ENCODE measurements at places on chromosomes 5 and 9.

GRCh38 chr5:119307170-119307569 lies 48.6 kb upstream of the TNFAIP8 start:
- DNase-seq: no peak
- H3K4me1 ChIP-seq: peaks cover 23% of the 10 kb centered on the region
- H3K4me3 ChIP-seq: no peak overlapping the region
- H3K27ac ChIP-seq: no peak overlapping the region
- H3K27me3 ChIP-seq: no peaks in the 10 kb centered on the region
- peaks cover 4% of the 10 kb centered on the region for H3K36me3 ChIP-seq

DNA sequence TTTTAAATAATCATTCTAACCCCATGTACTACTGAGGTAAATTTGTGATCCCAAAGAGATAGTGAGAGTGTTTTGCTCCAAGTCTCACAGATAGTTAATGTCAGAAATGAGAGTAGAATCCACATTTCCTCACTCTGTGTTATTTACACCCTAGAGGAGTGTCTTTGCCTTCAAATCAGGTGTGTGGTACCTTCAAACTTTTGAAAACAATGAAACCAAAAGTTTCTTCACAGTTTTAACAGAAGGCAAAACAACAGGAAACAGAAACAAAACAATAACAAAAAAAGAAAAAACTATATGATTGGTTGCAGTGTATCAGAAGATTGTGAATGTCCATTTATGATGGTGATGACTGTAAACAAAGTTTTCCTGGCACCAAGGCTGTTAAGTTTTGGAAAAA lies 85.9 kb downstream of the ERBIN start:
- no peaks in the 10 kb centered on the region for H3K4me1 ChIP-seq
- H3K27me3 ChIP-seq: no peaks in the 10 kb centered on the region

DNA sequence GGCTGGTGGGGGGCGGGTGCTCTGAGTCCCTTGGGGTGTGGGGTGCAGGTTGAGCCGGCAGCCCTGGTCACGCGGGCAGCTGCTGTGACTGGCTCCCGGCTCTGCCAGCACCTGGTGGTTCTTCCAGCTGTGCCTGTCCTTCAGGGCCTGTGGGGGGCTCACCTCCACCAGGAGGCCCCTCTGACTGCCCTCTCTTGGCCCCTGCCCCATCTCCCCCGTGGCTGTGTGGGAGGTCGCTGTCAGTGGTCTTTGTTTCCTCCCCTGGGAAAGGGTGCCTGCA lies 3.3 kb downstream of the RXRA start:
- no peaks in the 10 kb centered on the region for H3K27me3 ChIP-seq
- H3K4me1 ChIP-seq: peaks cover 20% of the 10 kb centered on the region
- peak overlapping the region; percentile 68 for H3K27ac ChIP-seq
- peak overlapping the region; percentile 85 for H3K4me3 ChIP-seq
- no peaks in the 10 kb centered on the region for H3K36me3 ChIP-seq

DNA sequence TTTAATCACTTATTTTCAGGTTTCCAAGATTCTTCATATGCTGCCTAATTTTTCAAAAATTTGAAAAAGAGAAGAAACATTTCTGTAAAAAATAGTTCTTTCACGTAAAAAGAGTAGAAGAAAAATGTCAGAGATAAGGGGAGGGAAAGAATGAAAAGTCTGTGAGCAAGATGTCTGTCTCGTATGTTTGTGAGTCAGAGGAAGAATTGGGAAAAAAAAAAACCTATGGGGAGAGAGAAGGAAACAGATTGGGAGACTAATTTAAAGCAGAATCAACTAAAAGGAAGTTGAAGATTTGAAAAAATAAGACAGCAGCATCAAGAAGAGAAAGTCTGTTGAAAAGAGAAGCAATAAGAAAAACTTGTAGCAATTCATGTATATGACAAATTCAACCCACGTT lies 456.3 kb downstream of the HINT1 start:
- no peaks in the 10 kb centered on the region for H3K36me3 ChIP-seq
- H3K4me3 ChIP-seq: no peak overlapping the region
- DNase-seq: no peak

DNA sequence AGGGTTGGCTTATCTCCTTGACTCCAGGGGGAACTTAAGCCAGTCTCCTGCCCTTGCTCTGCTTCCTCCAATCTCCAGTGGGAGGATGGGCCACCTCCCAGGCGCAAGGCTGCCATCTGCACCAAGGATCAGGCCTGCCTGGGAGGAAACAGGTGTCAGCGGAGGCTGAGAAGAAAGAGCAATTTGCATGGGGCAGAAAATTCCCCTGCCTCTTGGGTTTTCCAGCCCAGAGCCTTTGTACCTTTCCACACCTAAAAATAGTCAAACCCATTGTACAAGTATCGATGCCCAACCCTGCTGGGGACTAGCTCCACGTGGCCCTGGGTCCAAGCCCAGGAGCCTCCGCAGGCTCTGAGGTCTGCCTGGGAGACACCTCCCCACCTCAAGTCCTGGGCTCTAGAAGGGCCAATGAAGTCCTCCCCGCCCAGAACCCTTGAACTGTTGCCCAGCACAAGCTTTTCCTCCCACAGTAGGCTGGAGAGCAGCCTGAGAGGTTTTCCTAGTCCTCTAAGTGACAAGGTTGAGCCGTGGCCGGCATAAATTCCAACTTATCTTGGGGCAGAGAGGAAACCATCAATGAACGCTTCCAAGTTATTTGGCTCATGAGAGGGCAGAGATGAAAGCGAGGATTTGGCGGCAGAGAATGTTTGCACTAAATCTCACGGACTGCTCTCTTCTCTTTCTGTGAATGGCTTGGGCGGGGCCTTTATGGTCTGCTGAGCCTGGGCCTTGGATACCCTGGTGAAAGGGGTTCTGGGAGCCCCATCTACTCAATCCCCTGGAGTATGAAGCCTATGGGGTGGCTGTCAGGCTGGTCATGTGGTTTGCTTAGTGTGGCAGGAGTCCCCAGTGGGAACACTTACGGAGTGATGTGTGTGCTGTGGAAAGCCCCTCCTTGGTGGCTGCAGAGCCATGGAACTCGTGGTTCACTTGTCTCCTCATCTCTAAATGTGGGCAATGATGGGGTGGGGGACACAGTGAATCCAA lies 15.6 kb downstream of the JADE2 start:
- no peak overlapping the region for H3K27ac ChIP-seq
- no peaks in the 10 kb centered on the region for H3K36me3 ChIP-seq
- peaks cover 6% of the 10 kb centered on the region for H3K4me1 ChIP-seq
- no peaks in the 10 kb centered on the region for H3K27me3 ChIP-seq
- H3K4me3 ChIP-seq: no peak overlapping the region
- no peak for DNase-seq

GRCh38 chr5:149456597-149457392 lies 77.7 kb upstream of the IL17B start:
- no peak for DNase-seq
- H3K36me3 ChIP-seq: no peaks in the 10 kb centered on the region
- no peak overlapping the region for H3K27ac ChIP-seq
- no peak overlapping the region for H3K4me3 ChIP-seq
- peaks cover 27% of the 10 kb centered on the region for H3K4me1 ChIP-seq
- no peaks in the 10 kb centered on the region for H3K27me3 ChIP-seq

GRCh38 chr5:153099328-153099727 lies 391.1 kb upstream of the GRIA1 start:
- no peak for DNase-seq
- H3K4me3 ChIP-seq: no peak overlapping the region
- no peaks in the 10 kb centered on the region for H3K4me1 ChIP-seq

DNA sequence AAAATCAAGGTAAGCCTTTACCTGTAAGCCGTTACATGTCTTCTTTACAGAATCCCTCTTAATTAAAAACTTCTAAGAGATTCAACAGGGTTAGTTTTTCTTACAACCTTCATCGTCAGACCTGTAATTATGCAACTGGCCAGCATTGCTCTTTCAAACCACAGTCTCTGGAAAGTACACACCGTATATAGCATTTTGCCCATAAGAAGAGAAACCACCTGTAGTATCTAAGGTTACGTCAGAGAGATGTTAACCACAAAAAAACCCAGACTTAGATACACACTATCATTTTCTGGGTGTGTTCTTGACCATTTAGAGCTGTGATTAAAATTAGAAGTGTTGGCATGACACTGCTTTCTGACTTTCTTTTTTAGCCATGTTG lies 140.0 kb downstream of the MUSK start:
- H3K36me3 ChIP-seq: no peaks in the 10 kb centered on the region
- no peak overlapping the region for H3K4me3 ChIP-seq
- H3K4me1 ChIP-seq: no peaks in the 10 kb centered on the region
- no peak overlapping the region for H3K27ac ChIP-seq
- H3K27me3 ChIP-seq: no peaks in the 10 kb centered on the region

DNA sequence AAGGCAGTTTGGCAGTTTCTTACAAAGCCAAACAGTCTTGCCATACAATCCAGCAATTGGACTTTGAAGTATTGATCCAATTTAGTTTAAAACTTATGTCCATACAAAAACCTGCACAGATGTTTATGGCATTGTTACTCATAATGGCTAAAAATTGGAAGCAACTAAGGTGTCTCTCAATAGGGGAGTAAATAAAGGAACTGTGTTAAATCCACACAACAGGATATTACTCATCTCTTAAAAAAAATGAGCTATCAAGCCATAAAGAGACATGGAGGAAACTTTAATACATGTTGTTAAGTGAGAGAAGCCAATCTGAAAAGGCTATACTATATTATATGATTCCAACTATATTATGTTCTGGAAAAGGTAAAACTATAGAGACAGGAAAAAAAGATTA lies 313.6 kb upstream of the CD180 start:
- peaks cover 10% of the 10 kb centered on the region for H3K4me1 ChIP-seq
- no peak overlapping the region for H3K4me3 ChIP-seq
- no peaks in the 10 kb centered on the region for H3K36me3 ChIP-seq
- H3K27ac ChIP-seq: no peak overlapping the region
- H3K27me3 ChIP-seq: peaks cover 8% of the 10 kb centered on the region

- H3K4me1 ChIP-seq: peaks cover 19% of the 10 kb centered on the region
- H3K4me3 ChIP-seq: no peak overlapping the region
- H3K36me3 ChIP-seq: no peaks in the 10 kb centered on the region
- DNase-seq: no peak
- peaks cover 60% of the 10 kb centered on the region for H3K27me3 ChIP-seq
These were observed 395.5 kb upstream of the IRX1 start for GRCh38 chr5:3199962-3200755.

Data from type B pancreatic cell (in vitro differentiated cells).